ENCODE measurements at places on chromosomes 7 and 10. TPM values are rescaled to one million over a fixed set of nuclear protein-coding genes. Genes with fewer than 3 reads are reported as not detected.
A peak's percentile ranks its signal among the peaks of the same experiment; 100 is the strongest.

FGL2 gene
- total RNA-seq, result 9.1 TPM

- DNase-seq, result no peak
Measured at GRCh38 chr7:33604056-33604455, 301.3 kb upstream of the BMPER start.

NKX2-3 gene
- total RNA-seq, result not detected

- no peak for DNase-seq
Measured at GRCh38 chr10:25766213-25766612, 167.8 kb upstream of the MYO3A start.

IGF2BP3 gene
- 0.33 TPM for total RNA-seq

- DNase-seq, result no peak
Measured at GRCh38 chr7:151110236-151110940, 24.1 kb downstream of the AGAP3 start.

DNA sequence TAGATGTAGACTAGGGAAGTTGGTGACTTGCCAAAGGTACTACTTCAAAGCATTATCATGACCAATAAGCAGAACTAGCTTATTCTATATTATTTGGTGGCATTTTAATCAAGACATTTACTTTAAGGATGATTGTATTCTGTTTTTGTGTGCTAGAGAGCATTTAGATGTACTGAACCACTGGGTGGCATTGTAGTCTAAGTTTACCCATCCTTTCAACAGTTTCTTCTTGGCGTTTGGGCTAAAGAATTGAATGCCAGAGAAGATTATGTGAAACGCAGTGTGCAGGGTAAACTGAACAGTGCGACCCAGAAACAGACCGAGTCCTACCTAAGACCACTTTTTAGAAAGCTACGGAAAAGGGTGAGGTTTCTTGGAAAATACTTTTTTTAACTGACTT lies 26.8 kb downstream of the PRPF18 start:
- no peak for DNase-seq

PDK4 gene
- total RNA-seq, result 308 TPM

DNA sequence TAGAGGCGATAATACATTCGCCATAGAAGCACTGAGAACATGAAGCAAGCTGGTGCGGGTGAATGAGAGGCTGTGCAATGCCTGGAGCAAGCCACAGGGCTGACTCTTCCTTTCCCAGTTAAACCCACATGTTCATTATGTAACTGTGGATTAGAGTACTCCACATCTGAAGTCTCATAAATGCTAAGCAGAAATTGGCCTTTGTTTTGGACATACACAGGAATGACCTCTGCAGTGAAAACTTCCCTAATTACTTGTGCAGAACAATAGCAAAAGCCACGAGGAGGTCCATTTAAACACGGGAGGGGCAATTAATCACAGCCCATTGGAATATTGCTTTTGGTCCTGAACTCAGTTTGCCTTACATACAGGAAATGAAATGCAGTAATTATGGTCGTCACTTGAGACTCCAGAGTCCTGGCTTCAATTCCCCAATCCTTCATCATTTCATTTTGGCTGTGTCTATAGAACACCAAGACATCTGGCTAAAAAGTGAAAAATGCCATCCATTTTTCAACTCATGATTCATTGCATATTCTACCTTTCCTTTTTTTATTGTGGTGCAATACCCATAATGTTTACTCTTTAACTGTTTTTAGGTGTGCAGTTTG lies 78.7 kb upstream of the CXCL12 start:
- DNase-seq, result no peak

- no peak for DNase-seq
Measured at GRCh38 chr7:66720561-66720960, 20.0 kb upstream of the RABGEF1 start.

- no peak for DNase-seq
Measured at GRCh38 chr10:96701265-96701664, 19.0 kb downstream of the PIK3AP1 start.

PALD1 gene
- 4.9 TPM for total RNA-seq

DNA sequence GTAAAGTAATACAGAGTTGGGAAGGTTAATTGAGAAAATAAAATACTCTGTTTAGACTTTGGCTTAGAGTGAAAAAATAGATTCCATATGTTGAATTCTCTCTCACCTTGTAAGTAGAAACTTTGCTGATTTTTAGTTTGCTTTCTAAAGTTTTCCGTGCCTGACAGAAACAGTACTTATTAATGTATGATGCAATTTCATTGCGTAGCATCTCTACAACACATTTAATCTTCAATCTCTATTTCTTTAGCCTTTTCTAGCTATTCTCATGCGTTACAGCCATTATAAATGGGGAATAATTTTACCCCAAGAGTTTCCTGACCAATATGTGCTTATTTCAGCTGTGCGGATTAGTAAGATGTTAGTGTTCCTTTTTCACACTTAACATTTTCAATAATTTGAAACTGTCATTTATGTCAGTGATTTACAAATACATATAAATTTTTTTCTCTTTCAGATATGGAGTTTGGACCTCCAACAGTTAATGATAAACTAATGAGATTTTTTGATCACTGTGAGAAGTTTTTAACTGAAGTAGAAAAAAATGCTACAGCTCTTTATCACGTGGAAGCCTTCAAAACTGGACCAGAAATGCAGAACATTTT lies 3.3 kb downstream of the MINPP1 start:
- no peak for DNase-seq

- DNase-seq, result no peak
Measured at GRCh38 chr10:47008769-47009168, 97.5 kb downstream of the PTPN20 start.

INMT gene
- total RNA-seq, result 30.4 TPM

EPHA1 gene
- total RNA-seq, result 9.9 TPM

DNA sequence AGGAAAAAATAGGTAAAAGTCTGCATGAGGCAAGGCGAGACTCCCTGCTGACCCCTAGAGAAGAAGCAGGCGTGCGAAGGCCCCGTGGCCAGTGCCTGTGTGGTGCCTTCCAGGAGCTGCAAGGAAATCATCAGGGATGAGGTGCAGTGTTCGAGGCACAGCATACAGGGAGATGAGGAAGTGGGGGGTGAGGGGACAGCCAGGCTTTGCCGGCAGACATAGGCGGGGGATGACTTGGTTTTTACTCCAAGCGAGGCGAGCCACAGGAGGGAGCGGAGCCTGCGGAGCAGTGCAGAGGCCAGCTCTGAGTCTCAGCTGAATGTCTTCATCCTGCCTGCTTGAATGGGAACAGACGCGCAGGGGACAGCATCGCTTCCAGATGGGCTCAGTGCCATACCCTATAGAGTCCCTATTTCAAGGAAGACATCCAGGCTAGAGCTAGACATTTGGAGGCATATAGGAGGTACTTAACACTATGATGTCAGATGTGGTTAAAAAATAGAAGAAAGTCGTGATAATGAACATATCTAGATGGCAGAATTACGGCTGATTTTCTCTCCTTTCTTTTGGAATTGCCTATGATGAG lies 49.5 kb downstream of the TCERG1L start:
- no peak for DNase-seq

DNA sequence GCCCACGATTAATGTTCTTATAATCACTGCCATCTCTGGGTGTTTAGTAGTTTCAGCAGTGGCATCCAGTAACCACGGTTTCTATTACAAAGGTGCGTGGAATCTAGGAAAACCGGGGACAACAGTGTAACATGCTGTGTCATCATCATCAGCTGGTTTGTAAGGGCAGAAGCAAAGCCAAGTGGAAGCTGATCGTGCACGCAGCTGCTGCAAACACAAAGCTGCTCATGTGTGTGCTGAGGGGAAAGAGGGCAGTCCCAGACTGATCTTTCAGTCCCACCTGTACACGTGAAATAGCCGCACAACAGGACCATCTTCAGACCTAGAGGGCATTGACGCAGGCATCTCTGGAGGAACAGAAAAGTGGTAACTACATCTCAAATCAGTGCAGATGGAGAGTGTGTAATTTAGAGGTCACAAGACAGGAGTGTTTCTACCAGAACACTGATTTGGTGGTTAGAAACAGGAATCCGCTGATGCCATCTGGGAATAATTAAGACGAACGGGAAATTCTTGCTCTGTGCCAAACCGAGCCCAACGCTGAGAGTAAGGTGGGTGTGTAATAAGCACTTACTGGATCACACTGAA lies 13.4 kb downstream of the ANKRD16 start:
- no peak for DNase-seq

DNA sequence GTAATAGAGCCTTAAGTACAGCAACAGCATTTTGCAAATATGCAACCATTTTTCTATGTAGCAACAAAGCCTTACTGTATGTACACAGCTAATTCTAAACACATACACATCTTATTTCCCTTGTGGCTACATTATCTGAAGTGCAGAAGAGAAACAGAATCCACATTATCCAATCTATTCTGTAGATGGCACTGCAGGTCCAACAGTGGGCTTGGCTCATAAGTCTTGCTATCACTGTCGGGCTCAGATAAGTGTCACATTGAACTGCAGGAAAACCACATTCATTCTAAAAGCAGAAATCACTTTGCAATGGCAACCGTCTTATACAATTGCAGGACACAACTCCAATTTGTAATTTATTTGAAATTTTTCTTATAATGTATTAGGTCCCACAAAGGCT lies 109.8 kb upstream of the NOBOX start:
- peak; percentile 4 for DNase-seq

DNA sequence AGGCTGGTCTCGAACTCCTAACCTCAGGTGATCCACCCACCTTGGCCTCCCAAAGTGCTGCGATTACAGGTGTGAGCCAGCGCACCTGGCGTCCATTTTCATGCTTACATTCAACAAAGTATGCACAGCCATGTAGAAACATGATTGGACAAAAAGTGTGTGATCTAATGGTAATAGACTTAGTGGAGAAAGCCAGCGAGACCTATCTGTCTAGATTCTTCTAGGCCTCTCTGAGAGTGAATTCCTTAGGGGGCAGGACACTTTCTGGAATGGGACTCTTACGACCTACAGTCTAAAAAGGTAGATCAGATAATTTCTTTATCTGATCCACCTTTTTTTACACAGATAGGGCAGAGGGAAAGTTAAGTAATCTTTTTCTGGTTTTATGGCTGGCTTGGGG lies 46.3 kb upstream of the SDK1 start:
- DNase-seq, result no peak

All from body of pancreas (tissue), 4 donors.